Stimulated activated CD4-positive, alpha-beta T cell treated with anti-CD3 and anti-CD28 coated beads, TNF-alpha, amount 100 ng/mL, for 24 hours (primary cell): ENCODE measurements at places on chromosomes 2 and 18.

GRCh38 chr2:134667081-134667480, 51.7 kb downstream of the TMEM163 start:
- no peak for DNase-seq

- no peak for DNase-seq
Observed at GRCh38 chr2:109669731-109670130, 55.6 kb downstream of the SOWAHC start.

GRCh38 chr2:232018181-232018580, 56.7 kb downstream of the DIS3L2 start:
- DNase-seq, result no peak

- DNase-seq, result no peak
Observed at GRCh38 chr2:182907081-182907830, 40.8 kb upstream of the FRZB start.

GRCh38 chr2:211248841-211249240, 692.4 kb downstream of the CPS1 start:
- DNase-seq, result no peak

DNA sequence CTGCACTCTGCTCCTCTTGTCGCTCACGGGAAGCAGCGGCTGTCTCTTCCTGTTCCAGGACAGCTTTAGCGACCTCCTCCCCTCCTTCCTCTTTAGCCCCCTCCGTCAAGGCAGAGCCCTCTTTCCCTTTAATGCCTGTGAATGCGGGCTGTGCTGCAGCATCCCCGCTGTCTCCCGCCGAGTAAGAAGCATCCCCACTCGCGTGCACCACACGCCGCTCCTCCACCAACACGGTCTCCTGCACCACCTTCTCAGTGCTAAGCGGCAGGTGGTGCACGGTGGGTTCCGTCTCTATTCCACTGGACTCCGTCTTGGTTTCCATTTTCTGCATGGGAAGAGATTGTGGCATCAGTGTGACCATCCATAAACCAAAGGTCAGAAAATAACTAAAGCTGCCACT, 101.6 kb upstream of the ZBTB14 start:
- DNase-seq, result no peak

GRCh38 chr2:191023235-191023679, 9.3 kb upstream of the STAT1 start:
- no peak for DNase-seq

- no peak for DNase-seq
Observed at GRCh38 chr2:179952658-179953057, 54.4 kb downstream of the CWC22 start.
